ENCODE measurements at places on chromosomes 2 and 18.

DNA sequence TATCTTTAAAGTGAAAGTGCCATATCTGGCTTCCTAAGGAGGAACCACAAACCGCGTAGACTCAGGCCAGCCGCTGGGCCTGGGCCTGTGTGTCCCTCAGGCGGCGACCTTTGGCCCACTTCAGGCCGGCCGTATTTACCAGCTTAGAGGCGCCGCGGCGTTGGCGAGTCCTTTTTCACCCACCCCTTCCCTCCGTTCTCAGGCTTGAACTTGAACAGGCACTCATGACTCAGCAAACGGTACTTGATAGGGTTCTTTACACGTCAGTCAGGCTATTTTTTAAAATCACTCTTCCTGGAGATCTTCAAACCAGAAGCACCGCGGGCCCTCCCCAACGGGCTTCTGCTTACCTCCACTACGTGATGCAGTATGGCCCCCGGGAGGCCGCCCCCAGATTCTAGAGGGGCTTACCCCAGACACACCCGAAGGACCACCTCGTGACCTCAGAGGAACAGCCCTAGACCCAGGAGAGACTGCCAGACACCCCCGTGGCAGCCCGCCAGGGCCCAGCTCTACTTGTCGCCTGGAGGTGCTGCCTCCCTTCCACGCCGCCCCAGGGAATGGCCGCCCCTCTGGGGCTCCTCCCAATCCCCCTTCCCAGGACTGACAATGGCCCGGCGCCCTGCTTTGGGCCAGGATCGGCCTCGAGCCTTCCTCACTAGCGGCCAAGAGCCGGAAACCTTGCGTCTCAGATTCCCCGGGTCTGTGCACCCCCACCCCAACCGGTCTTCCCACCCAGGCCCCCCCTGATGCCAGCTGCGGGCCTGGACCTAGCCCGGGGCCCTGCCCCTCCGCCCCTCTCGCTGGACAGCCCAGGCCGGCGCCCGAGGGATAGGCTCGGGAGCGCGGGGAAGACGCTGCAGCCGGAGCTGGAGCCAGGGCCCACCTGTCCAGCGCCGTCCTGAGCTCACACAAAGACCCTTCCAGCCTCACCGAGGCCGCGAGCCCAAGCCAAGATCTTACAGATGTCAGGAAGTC is 33.8 kb upstream of the IMPA2 start:
- no peak for DNase-seq

- DNase-seq, result no peak
Measured at GRCh38 chr18:23689616-23690504, 607 bp downstream of the LAMA3 start.

DNA sequence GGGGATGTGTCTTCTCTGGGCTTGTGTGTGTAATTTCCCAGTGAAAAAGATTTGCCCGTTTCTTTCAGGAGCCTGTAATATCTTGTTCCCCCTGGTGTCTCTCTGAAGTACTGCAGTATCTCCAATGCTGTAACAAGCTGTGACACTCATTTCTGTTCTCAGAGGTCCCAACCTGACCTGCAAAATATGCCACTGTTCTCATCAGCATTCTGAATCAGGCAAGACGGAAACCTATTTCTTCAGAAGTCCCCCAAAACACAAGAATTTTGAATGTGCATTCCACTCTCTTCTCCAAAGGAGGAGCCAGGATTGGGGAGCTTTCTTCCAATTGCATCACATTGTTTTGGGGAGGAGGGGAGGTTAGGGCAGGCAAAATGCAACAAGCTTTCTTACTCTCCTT is 77.0 kb upstream of the CNGA3 start:
- DNase-seq, result peak; percentile 1

DNA sequence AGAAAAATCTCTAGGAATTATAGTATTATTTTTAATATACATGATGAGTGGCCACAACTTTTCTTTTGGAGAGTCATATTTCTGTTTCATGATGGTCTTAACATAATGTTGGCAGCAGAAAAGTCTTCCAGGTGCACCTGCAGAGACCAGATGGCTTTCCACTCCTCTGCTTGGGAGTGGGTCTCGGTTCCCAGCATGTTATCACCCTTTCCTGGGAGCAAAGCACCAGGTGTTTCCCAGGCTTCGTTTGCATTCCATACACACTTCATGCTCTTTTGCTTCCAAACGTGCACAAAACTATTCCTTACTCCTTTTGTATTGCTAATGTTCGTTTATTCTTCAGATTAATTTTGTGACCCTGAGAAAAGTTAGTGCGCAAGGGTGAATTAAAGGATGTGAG is 305.2 kb downstream of the CDH2 start:
- peak; percentile 58 for DNase-seq

DNA sequence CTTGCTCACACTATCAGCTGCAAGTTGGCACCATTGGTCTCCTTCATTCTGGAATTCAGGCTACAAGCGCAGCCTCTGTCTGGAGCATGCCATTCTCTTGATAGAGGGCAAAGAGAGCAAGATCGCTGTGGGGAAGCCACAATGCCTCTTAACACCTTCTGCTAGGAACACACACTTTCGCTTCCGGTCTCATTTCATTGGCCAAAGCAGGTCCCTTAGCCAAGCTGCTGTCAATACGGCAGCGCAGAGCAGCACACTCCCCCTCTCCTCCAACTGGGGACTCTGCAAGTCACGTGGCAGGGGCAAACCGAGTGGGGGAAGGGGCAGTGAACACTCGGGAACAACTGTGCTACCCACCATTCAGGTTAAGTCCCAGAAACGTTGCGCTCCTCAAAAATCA is 98.1 kb downstream of the MMADHC start:
- DNase-seq, result no peak

DNA sequence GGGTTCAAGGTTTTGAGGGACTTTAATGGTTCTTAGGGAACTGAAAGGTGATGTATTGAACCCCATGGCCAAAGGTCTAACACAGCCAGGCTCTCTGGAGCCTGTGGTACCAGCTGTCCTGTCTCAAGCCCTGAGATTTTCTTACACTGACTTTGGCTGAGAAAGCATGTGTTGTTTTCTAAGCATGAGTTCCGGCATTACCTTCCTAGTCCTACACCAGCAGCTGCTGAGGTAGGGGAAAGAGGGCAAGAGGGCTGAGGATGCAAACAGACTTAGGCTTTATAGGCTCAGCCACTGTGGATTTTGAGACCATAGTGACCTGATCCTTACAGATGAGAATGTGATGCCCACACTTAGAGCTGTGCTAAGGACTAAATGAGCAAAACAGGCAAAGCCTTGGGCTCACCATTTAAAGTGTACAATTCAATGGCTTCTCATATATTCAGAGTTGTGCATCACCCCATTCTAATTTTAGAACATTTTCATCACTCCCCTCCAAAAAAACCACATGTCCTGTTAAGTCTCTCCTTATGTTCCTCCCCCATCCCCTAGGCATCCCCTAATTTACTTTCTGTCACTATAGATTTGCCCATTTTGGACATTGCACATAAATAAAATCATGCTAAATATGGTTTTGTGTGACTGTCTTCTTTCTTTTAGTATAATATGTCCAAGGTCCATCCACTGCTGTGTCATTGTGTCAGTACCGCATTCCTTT is 99.7 kb upstream of the OTOS start:
- DNase-seq, result no peak

GRCh38 chr2:150462770-150463169 is 24.7 kb downstream of the RND3 start:
- no peak for DNase-seq

GRCh38 chr2:38505779-38506178 is 96.9 kb downstream of the HNRNPLL start:
- no peak for DNase-seq

DNA sequence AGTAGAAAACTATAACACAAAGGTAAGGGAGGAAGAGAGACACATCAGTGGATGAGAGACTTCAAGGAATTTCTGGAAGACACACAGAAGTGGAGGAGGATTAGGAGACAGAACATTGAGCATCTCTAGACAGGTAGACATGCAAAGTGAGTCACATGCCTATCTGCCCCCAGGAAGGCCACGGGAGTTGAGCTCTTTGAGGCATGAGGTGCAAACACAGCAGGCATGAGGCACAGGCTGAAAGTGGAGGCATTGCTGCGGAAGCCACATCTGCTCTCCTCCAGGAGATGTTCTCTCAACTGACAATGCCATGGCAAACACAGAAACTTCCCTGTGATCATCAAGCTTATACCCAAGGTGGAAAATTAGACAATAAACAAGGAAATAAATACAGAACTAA is 481.6 kb upstream of the MYT1L start:
- no peak for DNase-seq

DNA sequence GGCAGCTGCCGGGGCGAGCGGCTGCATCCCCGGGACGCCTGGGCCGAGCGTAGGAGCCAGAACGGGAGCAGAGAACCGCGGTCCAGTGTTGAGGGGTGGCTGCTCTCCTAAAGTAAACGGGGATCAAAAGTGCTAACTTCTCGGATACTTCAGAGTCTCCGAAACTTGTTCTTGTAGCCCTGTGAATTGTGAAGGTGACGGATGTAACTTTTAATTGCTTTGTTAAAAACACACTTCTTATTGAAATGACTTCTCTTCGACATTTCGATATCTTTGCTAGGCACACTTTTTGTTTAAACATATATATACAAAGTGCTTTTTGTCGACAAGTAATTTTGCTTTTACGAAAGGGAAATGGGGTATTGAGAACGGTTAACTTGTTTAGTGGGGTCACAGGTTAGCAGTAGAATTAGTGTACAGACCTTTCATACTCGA is 540 bp downstream of the ATP9B start:
- DNase-seq, result no peak

DNA sequence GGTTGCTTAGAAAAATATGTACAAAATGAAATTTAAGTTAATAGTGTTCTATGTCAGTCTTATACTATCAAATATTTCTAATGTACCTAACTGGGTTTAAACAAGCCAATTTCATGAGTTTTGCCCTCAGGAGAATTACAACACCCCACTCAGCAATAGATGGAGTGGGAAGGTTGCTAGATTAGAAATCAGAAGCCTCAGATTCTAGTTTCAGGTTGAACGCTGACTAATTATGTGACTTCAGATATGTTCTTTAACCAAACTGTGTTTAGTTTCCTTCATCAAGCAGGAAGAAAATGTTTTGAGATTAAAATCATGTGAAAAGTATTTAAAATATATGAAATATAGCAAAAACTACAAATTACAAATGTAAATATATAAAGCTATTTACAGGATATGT is 133.8 kb upstream of the KCNH7 start:
- DNase-seq, result no peak

- DNase-seq, result no peak
Measured at GRCh38 chr2:159450180-159450579, 163.7 kb upstream of the WDSUB1 start.

DNA sequence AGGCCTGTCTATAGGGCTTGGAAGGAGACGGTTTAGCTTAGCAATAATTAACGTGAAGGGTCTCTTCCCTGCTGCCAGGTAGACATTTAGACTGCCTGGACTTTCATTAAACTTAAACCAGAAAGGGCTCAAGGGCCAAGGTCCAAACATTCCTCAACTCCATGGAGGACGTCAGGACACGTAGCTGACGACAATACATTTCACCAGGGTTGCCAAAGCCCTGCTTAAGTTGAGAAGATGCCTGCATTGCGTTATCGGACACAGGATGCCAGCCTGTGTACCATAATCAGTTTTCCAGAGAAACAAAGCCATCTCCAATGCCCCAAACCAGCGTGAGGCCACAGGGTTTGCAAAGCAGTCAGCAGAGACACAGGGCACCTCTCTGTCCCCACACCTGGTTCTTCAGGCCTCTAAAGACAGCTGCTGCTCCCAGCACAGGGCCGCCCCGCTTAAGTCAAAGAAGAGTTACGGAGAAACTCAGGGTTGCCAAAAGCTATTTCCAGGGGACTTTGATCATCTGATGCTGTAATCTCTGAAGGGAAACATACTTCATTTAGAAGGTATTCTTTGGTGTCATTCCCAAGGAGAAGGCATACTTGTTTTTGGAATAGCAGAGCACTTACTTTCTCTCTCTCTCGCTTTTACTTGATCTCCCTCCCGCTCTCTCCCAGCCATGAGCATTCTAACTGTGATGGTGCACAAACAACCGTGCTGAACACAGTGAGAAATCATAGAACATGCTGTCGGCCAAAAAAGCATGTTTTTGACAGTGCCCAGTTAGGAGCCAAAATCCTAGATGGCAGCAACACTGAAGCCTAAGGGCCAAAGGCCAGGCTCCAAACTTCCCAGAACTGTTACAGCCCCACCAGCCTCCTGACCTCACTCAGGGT is 46.0 kb downstream of the TTC32 start:
- DNase-seq, result no peak

GRCh38 chr2:210626849-210627248 is 70.5 kb downstream of the CPS1 start:
- DNase-seq, result no peak

All from NCI-H1092 (cell line).